Myocyte (in vitro differentiated cells): ENCODE measurements at places on chromosomes 1 and 21. TPM values are rescaled to one million over a fixed set of nuclear protein-coding genes. Genes with fewer than 3 reads are reported as not detected.

The CENPL gene
- total RNA-seq: 7.9 and 10.9 TPM in 2 replicates

The IFNGR2 gene
- 24.8 and 33.6 TPM in 2 replicates for total RNA-seq

The GJA8 gene
- not detected in 2 replicates for total RNA-seq

DNA sequence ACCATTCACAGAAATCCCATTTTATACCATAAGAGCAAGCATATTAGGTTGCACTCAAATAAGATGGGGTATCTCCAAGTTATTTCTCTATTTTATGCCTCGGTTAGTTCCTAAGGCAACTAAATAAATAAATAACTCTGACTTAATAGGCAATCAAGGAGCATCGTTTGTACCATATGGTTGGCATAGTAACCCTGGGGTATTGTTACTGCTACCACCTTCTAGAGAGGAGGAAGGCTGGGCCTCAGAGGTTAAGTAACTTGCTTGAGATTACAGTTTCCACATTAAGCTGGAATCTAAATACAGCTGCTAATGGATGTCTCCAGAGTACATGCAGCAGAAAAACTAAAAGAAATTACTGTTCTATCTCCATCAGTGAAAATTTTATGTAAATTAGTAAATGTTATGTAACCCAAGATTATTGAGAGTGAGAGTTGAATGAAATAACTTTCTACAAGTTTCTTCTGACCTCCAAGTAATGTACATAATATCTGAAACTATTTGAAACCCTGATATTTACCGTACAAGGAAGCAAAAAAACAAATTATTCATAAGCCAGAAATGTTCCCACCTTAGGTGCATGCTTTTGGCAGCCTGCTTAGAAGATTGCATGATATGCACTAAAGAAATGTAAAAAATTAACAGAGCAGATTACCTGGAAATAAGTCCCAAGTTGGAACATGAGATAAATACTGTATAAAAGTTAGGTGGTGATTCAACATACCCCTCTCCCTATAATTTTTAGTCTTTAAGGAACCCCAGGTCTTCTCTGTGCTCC is 127.0 kb downstream of the CRB1 start:
- DNase-seq: no peak

DNA sequence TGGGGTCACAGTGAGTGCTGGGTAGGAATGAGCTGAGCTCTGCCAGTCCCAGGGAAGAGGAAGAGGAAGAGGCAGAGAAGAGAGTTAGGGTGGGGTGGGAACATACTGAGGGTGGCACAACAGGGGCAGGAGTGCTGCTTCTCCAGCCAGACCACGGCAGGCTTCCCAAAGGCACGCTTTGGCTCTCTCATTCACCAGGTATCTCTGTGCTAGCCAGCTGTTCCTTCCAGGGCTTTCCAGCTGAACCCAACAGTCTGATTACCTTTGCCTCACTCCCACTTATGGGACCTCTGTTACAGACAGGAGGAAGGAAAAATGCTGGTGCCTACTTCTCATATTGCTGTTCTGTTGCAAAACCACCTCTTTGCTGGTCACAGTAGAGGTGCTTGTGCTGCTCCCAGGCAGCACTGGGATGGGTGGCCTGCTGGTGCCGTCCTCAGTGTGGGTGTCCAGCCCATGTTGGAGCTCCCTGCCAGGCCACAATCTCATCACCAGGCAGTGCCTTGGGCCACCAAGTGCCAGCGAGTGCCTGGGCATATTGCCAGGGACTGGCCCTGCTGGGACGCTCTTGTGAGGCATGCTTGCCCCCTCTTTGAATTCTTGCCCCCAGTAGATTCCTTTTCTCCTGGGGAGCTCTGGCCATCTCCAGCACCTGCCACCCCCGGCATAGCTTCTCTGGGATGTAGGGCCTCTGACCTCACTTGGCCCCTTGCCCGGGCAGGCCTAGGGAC is 2.1 kb downstream of the ADORA1 start:
- peak; percentile 92 for DNase-seq

DNA sequence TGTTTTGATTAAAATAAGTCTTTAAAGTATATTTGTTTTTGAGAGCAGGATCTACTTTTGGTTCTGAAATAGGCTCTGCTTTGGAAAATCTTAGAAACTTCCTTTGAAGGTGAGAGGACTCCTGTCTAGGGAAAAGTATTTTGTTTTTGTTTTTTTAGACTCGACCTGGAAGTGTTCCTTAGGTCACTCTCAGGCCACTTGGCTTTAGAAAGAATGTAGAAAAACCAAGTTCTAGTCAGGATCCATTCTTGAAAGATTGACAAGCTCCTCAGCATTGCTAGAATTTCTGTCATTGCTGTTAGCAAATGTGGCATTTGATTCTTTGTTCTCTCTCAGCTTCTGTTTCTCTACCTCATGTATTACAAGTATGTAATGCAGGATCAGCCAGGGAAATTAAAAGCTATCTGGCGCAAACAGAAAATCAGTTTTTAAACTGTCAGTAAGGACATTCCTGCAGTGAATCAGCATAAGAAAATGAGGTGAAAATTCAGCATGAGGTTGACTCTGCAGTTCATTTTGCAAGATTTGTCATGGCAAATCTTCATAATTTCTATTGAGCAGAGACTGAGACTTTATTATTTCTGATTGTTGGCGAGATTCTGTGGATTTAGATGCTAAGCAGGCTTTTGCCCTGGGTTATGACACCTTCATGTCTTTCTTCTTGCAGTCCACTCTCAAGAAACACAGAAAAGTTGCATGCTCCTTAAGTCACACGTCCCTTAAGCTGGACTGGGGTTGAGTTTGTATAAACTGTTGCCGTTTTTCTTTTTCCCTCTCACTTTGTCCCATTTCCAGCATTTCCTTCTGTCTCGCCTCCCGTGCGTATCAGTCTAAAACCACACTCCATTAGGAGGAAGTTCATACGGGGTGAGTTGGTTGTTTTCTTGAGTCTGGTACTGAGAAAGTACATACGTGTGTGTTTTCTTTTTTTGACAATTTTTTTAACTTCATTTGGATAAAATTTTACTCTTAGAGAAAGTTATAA is 12.6 kb downstream of the NTPCR start:
- DNase-seq: no peak
